ENCODE measurements at places on chromosomes 3 and 15.

DNA sequence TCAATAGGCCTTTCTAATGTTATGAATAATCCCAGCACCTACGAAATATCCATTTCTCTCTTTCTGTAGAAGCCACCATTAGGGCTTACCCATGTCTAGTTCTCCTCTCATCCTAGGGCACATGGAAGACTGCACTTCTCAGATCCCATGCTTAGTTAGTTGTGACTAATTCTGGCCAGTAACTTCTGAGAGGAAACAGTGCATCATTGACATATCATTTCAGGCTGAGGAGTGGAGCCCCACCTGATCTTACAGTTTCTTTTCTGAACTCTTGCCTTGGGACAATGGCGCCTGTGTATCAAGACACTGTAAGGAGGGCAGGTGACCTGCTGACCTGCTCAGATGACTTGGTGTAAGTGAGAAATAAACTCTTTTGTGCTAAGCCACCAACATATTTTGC lies 39.4 kb upstream of the TBL1XR1 start:
- no peak for DNase-seq

GRCh38 chr3:184409331-184409926 lies 29.6 kb downstream of the CHRD start:
- DNase-seq = no peak

- DNase-seq = no peak
Observed at GRCh38 chr3:197490098-197491058, 65.4 kb downstream of the BDH1 start.

DNA sequence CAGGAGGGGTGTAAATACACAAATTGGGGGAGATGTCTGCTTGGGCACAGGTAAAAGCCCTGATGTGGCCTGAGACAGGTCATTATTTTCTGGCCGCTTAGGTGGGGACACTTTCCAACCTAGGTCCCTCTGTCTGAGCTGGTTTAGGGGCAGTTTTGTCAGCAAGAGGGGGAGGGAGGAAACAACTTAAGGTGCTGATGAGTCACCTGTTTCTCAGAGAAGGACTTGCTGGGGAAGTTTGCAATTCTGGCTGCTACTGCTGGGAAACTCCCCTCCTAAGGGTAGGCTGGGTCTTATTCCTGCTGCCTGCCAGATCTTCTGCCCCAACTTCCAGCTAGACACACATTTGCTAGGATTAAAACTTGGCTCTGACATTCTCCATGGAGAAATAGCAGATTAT lies 4.8 kb upstream of the RHOV start:
- DNase-seq = no peak

DNA sequence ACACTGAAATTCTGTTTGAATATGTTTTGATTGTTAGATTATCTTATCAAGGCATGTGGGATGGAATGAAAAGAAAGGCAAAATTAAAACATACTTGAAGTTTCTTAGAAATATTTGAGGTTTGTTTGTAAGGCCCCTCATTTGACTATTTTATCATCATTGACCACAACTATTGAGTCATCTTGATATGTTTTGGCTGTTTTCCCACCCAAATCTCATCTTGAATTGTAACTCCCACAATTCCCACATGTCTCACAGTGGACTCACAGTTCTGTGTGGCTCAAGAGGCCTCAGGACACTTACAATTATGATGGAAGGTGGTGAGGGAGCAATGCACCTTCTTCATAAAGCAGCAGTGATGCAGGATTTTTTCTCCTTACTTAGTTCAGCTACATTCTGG lies 917.1 kb downstream of the PLOD2 start:
- DNase-seq = no peak

DNA sequence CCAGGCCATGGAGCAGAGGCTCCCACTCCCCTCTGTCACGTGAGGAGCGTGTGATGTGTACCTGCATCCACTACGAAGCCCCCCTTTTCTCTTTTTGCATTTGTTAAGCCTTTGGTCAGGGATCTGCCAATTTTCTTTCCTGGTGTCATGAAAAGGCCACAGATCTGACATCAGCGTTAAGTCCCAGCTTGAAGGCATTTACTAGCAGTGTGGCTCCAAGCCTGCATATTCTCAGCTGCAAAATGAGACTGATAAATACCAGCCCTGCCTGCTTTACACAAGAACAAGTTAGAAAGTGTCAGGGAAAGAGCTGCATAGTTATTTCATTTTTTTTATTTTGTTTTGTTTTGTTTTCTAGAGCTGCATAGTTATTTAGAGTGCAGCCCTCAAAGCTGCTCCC lies 2.3 kb upstream of the ANKRD63 start:
- DNase-seq = no peak

DNA sequence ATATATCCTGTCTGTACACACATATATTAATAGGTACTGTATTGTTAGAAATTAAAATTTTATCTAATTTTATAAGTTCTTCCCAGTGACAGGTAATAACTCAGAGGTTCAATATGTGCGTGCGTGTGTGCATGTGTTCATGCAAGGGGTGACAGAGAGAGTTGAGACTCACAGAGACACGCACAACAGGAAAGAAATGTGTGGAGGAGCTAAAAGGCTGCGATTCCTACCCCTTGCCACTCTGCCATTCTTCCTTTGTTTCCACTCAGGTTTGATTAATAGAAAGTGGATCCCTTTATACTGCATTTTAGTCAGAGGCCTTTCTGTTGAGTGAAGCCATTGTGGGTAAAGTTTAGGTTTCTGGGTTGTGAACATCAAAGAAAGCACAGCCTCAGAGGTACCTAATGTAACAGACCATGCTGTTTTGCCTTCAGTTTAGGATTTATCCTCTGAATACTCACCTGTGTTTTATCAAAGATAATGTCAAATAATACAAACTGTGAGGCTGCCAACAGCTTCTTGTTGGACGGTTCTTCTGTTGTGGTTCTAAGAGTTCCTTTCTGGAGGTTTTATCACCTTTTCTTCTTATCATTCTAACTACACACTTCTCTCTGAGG lies 182.3 kb downstream of the EPHA3 start:
- no peak for DNase-seq

GRCh38 chr15:75353604-75354003 lies 6.8 kb downstream of the NEIL1 start:
- DNase-seq = no peak

- no peak for DNase-seq
Observed at GRCh38 chr15:89244574-89244903, 760 bp downstream of the FANCI start.

DNA sequence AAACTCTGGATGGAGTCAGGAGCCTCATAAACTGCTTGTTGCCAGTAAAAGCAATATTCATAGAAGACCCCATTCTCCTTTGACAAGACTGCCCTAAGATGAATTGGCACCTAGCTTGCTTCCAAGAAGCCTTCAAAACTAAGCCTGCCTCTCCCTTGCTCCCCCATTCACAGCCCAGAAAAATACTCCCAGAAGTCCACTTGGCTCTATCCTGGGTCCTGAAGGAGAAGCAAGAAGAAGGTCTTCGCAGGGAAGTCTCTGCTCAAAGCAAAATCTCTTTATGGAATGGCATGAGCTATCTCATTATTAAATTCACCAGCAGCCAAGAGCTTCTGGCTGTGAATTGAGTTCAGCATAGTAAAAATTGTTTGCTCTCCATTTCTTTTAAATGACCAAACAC lies 230.2 kb upstream of the ARRDC4 start:
- no peak for DNase-seq

- DNase-seq = no peak
Observed at GRCh38 chr3:14404631-14405359, 2.4 kb downstream of the SLC6A6 start.

Measured in ecto neural progenitor cell (in vitro differentiated cells).